Left ventricle myocardium inferior (tissue), 1 donor: ENCODE measurements at places on chromosomes 16 and 17. TPM values are rescaled to one million over a fixed set of nuclear protein-coding genes. Genes with fewer than 3 reads are reported as not detected.

GRCh38 chr17:72472106-72472505 lies 351.3 kb downstream of the SOX9 start:
- no peak for DNase-seq

DNA sequence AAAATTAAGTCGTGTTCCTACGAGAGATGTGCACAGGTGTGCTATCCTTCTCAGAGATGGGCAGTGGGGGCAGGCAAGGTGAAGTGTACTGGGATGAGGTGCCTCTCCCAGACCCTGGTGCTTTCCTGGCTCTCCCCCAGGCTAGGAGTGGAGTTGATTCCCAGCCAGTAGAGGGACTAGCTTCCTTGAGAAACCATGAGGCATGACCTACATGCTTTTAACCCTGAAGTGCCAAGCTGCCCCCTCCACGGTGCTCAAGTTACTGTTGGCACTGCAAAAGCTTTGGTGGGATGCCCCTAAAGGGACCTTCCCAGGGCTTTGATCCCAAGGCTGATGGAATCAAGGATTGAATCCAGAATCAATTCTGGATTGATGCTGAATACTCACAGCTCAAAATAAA lies 47.0 kb upstream of the SREBF1 start:
- no peak for DNase-seq

KRT33A gene
- not detected for total RNA-seq

ZNF205 gene
- total RNA-seq: 8.0 TPM

DNA sequence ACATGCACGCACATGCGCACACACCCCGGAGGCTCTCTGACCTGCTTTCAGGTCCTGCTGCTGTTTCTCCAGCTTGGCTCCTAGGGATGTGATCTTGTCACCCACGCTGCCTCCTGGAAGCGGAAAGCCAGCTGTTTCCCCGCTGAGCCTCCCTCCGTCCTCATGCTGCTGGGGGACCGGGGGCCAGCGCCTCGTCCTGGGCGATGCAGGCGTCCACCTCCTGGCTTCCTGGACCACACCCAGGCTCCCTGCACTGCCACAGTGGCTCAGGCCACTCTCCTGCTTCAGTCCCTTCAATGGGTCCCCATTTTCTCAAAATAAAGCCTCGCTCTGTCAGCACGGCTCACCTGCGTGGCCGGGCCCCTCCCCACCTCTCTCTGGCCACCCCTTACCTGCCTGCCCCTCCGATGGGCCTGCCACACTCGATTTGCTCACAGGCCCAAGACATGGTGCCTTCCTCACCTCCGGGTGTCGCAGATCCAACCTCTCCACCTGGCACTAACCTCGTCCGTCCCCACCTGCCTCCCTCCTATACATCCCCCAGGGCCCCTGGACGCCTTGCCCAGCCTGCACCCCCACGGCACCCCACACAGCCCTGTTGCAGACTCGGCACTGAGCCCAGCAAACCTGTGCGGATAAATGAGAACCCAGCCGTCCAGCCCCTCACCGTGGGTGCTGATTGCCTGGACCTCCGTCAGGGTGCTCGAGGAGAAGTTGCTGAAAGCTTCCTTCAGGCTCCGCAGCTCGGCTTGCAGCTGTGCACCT lies 6.6 kb downstream of the ASGR2 start:
- no peak for DNase-seq

CRHR1 gene
- total RNA-seq: not detected

TBC1D3 gene
- total RNA-seq: not detected

DNA sequence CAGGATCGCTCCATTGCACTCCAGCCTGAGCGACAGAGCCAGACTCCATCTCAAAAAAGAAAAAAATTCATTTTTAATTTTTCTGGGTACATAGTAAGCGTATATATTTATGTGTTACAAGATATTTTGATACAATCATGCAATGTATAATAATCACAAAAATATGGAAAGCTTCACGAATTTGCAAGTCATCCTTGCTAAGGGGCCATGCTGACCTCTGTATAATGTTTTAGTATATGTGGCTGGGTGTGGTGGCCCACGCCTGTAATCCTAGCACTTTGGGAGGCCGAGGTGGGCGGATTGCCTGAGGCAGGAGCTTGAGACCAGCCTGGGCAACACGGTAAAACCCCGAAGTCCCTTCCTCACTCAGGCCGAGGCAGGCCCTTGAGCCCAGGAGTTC lies 16.9 kb downstream of the FBRS start:
- no peak for DNase-seq

C17orf113 gene
- total RNA-seq: 0.63 TPM

- DNase-seq: no peak
Measured at GRCh38 chr16:48353565-48354163, 31.5 kb downstream of the SIAH1 start.

C16orf92 gene
- not detected for total RNA-seq

DNA sequence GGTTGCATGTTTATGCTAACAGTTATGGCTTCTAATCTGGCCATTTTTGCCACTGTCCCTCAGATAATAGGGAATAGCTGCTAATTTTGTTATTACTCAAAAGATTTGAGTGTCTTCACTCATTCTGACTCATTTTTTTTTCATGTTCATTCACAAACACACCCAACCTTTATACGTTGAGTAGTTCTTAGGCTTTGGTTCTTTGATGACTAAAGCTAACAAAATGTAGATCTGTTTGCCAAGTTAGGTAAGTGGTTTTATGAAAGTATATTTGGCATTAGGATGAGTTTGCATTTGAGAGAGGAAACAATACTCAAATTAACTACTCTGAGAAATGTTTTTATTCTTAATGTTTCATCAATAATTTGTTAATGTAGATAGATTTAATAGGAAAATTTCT lies 3.6 kb downstream of the MAP2K4 start:
- DNase-seq: no peak

GRCh38 chr16:15906439-15906838 lies 18.0 kb upstream of the CEP20 start:
- no peak for DNase-seq

DNA sequence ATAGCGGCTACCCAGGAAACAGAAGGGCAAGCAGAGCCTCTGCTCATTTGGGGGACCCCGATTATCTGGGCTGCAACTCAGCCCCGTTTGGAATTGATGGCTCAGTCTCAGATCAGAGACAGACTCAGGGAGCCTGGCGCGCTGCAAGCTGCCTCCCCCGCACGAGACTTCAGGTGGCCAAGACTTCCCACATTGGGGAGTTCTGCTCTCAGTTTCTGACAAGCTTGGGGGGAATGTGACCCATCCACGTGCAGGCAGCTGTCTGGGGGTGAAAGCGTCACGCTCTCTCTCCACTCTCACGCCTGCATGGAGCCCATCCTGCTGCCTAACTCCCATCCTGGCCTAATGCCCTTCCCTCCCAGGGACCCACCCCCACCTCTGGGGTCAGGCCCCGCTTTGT lies 157.6 kb upstream of the GSE1 start:
- DNase-seq: no peak

GRCh38 chr17:68867759-68868516 lies 87.3 kb downstream of the ABCA8 start:
- DNase-seq: no peak

NLRP1 gene
- 8.3 TPM for total RNA-seq

GCGR gene
- total RNA-seq: not detected

ARHGDIG gene
- total RNA-seq: 7.0 TPM

DNA sequence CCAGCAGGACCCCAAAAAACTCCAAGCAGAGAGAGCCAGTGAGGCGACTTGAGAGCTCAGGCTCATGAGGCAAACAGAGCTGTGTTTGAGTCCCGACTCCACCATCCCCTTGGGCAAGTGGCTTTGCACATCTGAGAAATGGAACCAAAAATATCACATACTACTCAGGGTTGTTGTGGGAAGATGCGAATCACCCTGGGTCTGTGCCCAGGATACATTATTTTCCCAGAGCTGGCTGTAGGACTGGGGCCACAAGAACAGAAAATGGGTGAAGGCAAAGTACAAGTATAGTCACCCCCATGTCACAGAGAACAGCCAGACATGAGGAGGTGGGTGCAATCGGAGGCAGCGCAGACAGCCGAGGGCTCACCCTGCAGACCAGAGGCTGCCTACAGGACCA lies 127.3 kb downstream of the GAS7 start:
- no peak for DNase-seq

DNA sequence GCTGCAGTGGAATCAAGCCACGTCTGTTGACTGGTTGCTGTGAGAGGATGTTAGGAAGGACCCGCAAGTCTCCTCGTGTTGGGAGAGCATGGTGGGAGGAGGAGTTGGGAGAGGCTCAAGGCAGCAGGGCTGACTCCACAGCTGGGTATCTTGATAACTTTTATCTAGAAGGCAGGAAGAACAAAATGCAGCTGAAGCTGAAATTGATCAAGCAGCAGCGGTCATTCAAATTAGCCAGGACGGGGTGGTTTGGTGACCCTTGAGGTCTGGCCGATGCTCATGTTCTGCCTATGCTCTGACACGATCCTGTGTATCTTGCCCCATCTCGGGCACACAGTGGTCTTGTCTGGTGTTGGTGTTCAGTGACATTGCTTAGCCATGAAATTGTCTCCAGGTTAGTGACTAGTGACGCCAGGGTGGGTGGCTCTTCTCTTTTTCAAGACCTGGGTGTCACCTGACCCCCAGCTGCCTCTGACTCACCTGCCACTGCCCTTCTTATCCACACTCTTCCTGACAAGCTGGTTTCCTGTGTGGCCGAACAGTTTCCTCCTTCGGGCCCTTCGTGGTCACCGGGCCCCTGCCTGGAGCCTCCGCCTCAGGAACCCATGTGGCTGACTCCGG lies 19.1 kb downstream of the NPTX1 start:
- no peak for DNase-seq

DNA sequence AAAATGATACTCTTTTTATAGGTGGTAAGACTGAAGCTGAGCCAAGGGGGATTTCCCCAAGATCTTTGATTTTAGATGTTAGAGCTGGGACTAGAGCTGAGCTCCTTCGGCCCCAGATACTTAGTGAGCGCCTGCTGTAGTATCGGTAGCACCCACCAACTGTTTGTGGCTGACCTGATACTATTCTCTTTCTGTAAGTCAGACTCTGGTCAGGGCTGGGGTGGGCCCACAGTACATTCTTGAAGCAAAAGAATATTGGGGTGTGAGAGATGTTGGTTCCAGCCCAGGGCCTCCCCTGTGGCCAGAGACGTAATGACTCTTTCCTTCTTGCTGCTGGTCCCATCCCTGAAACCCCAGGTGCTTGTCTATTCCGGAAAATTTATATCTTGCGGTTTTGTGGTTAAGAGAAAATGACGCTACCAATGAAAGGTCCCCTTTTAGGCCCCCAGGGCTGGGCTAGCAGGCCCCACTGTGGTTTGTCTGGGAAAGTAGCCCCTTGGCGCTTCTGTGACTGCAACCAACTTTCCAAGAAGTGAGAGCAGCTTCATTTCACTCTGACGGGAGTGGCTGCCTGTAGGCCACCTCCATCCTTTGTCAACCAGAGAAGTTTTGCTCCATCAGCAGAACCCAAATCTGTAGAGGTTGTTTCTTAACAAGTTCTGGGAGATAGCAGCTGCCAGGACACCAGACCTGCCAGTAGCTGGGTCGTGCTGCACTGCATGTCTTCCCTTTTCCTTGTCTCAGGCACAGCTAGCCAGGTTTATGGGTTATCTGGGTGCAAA lies 86.4 kb upstream of the LGALS9 start:
- no peak for DNase-seq

KRTAP2-1 gene
- total RNA-seq: not detected

HCRT gene
- not detected for total RNA-seq

C16orf96 gene
- 0.08 TPM for total RNA-seq

GRCh38 chr17:63113167-63113566 lies 147.1 kb downstream of the TANC2 start:
- DNase-seq: no peak

GRCh38 chr16:87493608-87494280 lies 920 bp upstream of the ZCCHC14 start:
- no peak for DNase-seq

DNA sequence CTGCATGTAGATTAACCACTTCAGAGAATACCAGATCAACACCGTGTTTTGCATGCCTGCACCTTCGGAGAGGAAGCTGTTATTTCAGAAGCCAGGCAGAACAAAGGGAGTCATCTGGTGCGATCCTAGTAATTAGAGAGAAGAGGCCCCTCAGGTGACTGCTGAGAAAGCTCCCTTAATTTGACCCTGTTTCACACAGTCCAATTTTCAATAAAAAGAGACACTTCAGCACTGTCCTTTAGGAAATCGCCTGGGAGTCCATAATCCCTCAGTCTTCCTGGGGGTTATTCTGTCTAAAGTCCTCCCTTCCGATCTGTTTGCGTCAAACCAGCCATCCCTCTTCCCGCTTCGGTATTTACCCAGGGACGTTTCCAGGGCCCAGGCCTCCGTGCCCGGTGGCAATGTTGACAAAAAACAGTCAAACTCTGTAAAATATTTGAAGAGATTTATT lies 23.4 kb upstream of the TNRC6C start:
- no peak for DNase-seq

DNA sequence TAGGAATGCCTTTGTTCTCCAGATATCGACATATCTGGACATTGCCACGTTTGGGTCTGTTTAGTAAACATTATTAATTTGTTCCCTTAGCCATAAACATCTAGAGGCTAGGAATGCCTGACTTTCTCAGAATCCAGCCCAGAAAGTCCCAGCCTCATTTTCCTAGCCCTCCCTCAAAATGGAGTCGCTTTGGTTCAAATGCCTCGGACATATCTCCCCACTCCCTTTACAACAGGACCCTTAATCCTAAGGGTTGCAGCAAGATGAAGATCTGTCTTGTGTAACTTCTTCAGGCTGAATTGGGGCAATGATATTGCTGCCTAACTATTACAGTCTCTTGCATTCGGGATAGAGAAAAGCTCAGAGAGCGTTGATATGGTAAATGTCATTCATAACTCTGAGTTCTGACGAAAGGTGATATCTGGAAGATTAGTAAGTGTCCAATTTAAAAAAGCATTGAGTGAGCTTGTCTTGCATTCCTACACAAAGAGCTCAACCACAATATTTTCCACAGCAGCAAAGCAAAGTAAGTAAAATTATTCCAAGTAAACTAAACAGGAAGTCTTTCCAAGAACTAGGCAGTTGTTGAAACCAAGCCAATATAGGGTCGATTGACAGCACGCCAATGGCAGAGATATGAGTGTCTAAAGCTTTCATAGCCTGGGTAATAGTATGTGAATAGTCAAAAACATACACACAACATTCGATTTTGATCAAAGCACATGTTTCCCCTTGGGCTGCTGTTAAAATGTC lies 46.0 kb upstream of the ARL4D start:
- no peak for DNase-seq

DNA sequence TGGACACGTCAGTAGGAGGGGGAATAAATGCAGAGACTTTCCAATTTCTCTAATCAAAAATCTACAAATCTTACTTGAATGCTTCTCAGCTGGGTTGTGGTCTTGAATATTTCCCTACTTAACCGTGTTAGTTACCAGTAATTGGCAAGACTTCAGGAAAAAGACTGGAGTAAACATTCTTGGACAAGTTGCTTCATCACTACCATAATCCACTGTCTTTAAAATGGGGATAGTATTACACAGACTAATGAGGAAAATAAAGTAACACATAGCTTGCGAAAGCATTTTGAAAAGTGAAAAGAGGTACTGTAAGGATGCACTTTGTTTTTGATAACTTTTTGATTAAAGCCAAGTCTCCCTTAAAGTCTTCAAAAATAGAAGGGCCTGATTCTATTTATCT lies 18.4 kb downstream of the MYH1 start:
- DNase-seq: no peak

SHISA6 gene
- total RNA-seq: 0.66 TPM
